Right cardiac atrium (tissue), 5 donors: ENCODE measurements at places on chromosomes 11 and 22. TPM values are rescaled to one million over a fixed set of nuclear protein-coding genes. Genes with fewer than 3 reads are reported as not detected.

Gene BIK
- total RNA-seq, result not detected

Gene CNIH2
- total RNA-seq, result not detected

Gene DSCAML1
- 1.2 TPM for total RNA-seq

Gene MRGPRX3
- total RNA-seq, result not detected

Gene UNC93B1
- total RNA-seq, result 12.3 TPM

Gene KDM4E
- not detected for total RNA-seq

Gene DLG2
- total RNA-seq, result 9.4 TPM

Gene ZP1
- total RNA-seq, result not detected

Gene POU2AF2
- total RNA-seq, result not detected

Gene DNAJB7
- total RNA-seq, result not detected

DNA sequence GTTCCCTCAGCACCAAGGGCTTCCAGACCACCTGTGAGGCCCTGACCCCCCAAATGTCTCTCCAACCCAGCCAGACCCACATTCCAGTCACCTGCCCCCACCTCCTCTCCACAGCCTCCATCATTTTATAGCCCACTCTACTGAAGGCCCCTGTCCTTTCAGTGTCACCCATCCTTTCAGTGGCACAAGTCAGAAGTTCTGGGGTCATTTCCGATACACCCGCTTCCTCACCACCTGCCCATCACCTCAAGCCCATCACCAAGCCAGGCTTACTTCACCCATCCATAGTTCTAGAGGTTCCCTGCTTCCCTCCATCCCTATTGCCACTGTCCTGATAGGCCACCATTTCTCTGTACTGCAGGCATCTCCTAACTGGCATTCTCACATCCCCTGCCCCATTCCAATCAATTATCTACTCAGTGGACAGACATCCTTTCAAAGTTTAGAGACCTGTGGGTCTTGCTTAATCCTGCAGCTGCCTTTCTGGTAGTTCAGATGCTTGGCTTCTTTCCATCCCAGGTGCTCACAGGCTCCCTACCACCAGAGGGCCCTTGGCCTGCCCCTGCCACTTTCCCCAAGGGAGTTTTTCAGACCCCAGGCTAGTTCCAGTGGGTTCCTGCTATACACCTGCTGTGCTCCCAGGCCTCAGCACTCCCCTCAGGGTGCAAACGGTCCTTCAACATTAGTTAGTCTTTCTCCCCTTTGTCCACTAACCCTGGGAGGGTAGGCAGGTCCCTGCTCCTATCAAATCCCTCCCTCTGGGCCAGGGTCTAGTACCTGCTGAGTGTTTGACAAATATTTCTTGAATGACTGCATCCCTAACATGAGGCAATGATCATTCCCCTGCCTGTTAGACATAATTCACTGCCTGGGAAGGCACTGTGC lies 7.6 kb downstream of the KCNQ1OT1 start:
- no peak for DNase-seq

GRCh38 chr11:73439002-73439843 lies 63.0 kb downstream of the RELT start:
- no peak for DNase-seq

GRCh38 chr11:96145163-96145585 lies 197.8 kb downstream of the MAML2 start:
- no peak for DNase-seq

GRCh38 chr22:28106617-28107016 lies 187.6 kb upstream of the PITPNB start:
- DNase-seq, result no peak

DNA sequence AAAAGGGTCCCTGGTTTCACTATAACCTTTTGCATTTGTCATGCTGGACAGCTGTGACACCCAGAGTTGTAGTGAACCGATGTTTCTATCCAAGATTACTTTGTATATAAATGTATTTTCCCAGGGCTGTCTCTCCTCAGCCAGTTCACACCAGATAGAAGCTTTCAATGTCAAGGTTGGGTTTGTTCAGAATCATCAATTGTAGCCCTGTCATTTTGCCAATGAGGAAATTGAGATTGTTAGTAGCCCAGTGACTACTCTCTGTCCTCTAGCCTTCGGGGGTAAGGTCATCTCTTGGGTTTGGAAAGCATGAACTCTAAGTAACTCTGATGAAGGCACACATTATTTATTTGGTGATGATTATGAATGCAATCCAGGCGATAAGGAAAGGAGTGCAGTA lies 165.6 kb downstream of the DBX1 start:
- no peak for DNase-seq

GRCh38 chr22:35818897-35819296 lies 101.2 kb downstream of the APOL5 start:
- DNase-seq, result no peak

GRCh38 chr22:36042240-36042639 lies 13.6 kb upstream of the RBFOX2 start:
- DNase-seq, result no peak

GRCh38 chr11:69218271-69218682 lies 62.5 kb downstream of the SMIM38 start:
- DNase-seq, result no peak

- no peak for DNase-seq
Measured at GRCh38 chr11:33530815-33531214, 169.8 kb downstream of the C11orf91 start.

DNA sequence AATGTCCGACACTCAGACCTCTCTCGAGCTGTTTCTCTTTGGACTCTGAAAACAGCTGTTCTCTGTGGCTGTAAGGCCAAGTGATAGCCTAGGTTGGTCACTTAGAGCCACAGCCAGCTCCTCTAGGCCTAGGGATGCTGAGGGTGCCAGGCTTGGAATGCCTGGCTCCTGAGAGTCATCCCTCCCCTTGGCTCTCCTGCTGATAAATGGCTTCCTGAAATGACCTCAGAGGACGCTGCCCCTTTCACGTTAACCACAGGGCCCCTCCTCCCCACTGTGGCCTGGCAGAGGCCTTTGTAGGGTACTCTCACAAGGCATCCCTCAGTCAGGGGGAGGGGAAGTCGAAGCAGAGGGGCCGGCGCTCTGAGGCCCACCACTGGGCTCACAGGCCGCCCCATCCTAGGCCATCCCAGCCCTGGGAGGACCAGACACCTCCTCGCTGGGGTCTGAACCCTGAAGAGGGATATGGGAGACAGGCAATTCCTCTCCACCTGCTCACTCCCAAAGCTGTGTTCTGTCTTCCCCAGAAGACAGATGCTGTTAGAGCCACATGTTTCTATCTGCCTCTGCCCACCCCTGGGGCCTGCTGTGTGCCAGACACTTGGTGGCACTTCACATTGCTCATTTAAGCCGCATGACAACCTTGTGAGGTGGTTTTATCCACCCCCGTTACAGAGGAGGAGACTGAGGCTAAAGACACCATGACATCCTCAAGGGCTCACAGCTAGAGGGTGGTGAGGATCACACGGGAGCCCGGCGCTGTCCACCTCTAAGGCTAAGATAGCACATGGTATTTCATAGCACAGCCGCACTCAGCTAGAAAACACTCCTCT lies 50.9 kb downstream of the ARFGAP3 start:
- DNase-seq, result no peak

- DNase-seq, result peak; percentile 78
Measured at GRCh38 chr22:27881421-27881820, 37.6 kb downstream of the PITPNB start.

- no peak for DNase-seq
Measured at GRCh38 chr11:95499516-95500135, 268.6 kb upstream of the SESN3 start.

- DNase-seq, result no peak
Measured at GRCh38 chr11:87304412-87304811, 266.7 kb downstream of the TMEM135 start.

DNA sequence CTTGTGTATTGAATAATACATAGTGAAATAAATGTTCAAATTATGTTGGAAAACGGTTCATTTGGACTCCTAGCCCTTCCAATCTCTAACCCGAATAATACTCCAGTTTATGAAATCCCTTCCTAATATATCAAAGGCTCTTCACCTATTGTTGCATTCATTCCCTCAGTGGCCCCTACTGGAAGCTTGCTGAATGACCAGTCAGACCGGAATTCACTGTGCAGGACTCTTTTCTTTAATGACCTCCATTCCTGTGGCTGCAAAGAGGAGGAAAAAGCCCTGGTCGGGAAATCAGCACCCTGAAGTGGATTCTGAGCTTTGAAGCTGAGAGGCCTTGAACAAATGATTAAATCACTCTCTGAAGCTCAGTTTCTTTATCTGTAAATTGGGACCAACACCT lies 19.1 kb upstream of the RCN1 start:
- DNase-seq, result no peak

DNA sequence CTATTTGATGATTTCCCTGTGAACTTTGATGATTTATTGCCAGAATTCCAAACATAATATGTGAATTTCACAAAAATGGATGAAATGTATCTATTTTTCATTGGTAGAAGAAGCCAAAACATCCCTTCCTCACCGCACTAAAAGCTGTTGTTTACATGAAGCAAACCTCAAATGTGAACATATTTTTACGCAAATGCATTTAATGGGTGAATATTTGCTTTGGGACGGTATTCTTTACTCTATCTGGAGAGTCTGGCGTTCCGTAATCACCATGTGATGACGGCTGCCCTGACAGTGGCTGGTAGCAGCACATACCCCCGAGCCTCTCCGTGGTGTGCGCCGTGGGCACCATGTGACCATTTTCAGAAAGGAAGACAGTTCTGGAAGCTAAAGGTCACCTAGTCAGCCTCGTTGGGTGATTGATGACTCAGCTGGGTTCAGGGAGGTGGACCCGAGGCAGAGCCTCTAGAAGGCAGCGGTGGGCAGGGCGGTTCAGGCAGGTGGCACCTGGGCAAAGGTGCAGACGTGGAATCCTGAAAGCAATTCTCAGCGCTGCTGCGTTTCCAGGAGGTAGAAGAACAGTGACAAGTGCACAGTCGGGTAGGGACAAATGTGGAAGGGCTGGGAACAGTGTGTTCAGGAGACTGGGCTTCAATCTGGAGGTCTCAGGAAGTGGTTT lies 45.3 kb downstream of the PPARA start:
- no peak for DNase-seq

- no peak for DNase-seq
Measured at GRCh38 chr11:46202149-46202548, 75.3 kb upstream of the CREB3L1 start.

DNA sequence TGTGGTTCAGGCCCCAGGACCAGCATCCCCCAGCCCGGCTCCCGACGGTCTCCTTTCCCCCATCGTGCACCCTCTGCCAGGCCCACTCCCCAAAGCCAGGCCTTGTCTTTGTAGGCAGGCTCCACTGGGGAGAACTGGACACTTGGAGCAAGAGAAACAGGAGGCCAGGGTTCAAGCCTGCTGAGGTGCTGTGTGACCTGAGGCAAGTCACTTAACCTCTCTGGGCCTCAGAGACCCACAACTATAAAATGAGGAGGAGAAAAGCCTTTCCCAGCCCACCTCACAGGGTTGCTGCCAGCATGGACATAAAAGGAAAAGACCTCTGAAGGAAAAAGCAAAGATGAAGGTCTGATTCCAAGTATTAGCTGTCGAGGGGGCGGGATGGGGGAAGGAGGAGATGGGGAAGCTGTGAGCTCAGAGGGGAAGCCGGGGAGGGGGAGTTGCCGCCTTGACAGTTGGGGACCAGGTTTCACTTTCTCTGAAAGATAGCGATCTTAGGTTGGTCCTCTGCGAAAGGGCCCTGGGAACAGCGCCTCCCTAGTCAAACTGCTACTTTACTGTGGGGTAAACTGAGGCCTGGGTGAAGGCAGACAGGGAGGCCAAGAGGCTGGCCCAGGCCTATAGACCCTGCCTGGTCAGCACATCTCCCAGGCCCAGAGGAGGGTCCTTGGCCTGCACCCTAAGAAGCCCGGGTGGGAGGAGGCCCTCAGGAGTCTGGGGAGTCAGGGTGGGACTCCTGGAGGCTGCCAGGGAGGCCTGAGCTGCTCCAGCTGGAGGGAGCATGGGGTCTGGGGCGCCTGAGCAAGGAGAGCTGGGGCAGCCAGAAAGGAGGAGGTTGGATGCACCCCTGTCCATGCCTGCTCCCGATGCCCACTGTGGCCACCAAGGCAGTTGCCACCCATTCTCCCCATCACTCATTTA lies 991 bp upstream of the OSM start:
- DNase-seq, result no peak

DNA sequence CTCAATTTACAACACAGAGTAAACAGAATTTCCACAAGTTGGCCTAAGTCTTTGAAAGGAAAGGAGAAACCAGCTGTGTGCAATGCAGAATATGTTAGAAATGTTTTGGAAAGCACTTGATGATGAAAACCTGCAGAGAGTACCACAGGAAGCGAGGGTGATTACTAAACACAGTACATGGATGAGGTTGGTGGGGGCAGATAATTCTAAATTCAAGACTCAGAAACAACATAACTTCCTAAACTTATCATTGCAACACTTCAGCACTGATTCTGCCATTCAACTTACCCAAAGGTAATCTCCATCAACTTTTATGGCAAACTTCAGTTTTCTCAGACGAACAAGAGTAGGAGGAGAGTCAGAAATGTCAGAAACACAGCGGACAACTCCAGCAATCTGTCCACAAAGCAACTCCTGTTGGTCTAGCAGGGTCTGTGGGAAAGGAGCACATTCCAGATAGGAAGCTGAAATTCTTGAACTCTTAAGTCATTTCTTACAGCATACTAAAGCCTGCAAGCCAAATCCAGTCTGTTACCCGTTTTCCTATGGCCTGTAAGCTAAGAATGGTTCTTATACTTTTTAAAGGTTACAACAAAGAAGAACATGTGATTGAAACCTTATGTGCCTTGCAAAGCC lies 6.8 kb downstream of the HPS4 start:
- DNase-seq, result no peak

- DNase-seq, result no peak
Measured at GRCh38 chr22:24179478-24180210, 1.6 kb upstream of the SUSD2 start.

DNA sequence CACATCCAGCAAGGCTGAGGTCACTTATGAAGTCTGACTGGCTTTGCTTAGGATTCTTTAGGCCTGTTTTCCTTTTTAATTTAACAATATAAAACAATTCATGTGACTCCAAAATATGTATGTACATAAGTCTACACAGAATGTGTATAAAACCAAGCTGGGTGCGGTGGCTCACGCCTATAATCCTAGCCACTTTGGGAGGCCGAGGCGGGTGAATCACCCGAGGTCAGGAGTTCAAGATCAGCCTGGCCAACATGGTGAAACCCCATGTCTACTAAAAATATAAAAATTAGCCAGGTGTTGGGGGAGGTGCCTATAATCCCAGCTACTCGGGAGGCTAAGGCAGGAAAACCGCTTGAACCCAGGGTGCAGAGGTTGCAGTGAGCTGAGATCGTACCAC lies 83.1 kb downstream of the SHANK2 start:
- DNase-seq, result no peak

GRCh38 chr11:2846056-2846455 lies 39.5 kb downstream of the CDKN1C start:
- DNase-seq, result no peak

- no peak for DNase-seq
Measured at GRCh38 chr11:43459246-43459645, 100.5 kb downstream of the TTC17 start.

DNA sequence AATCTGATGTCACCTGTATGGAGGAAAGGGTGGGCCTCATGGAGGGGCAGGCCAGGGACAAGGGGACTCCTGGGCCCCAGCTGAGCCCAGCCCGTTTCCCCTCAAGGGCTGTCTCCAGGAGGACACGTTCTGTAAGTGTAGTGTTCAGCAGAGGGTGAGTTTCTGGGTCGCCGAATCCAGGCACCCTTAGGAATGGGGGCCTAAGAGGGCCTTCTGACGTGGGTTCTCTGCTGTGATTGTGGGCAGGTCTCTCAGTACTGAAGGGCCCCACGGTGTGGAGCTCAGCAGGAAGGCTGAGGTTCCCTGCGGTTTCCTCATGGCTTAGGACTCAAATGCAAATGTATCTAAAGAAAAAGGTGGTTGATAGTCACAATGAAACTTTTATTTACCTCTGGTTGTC lies 6.5 kb downstream of the PTDSS2 start:
- peak; percentile 36 for DNase-seq
